ENCODE measurements at places on chromosomes 4 and X.

DNA sequence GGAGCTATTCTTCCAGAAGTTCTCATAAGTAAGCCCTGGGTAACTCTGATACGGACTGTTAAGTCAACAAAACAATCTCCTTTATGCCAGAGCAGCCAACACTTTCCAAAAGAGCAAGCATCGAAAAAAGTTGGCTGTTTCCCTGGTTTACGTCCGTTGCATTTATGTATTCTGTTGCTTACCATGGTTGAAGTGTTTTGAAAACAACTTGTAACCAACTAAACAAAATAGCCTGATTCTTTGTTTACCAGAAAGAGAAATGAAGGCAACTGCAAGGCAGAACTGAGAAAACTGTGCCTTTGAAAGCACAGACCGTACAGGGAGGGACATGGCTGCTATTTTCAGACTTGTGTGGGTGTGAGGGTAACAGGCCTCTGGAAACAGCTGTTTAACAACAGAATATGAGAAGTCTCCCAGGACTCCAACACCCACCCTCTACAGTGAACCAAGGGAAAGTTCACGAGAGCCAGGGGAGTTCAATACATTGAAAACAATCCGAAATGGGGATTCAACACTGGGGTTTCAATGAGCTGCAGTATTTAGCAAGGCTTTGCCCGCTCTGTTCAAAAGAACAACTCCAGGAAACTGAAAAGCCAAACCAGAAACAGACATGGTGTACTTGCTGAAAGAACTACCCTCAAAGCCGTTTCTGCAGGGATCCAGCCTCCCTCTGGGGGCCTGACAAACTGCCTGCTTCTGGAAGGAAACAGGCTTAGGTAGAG lies 95.8 kb upstream of the EGFL6 start:
- no peak for DNase-seq

DNA sequence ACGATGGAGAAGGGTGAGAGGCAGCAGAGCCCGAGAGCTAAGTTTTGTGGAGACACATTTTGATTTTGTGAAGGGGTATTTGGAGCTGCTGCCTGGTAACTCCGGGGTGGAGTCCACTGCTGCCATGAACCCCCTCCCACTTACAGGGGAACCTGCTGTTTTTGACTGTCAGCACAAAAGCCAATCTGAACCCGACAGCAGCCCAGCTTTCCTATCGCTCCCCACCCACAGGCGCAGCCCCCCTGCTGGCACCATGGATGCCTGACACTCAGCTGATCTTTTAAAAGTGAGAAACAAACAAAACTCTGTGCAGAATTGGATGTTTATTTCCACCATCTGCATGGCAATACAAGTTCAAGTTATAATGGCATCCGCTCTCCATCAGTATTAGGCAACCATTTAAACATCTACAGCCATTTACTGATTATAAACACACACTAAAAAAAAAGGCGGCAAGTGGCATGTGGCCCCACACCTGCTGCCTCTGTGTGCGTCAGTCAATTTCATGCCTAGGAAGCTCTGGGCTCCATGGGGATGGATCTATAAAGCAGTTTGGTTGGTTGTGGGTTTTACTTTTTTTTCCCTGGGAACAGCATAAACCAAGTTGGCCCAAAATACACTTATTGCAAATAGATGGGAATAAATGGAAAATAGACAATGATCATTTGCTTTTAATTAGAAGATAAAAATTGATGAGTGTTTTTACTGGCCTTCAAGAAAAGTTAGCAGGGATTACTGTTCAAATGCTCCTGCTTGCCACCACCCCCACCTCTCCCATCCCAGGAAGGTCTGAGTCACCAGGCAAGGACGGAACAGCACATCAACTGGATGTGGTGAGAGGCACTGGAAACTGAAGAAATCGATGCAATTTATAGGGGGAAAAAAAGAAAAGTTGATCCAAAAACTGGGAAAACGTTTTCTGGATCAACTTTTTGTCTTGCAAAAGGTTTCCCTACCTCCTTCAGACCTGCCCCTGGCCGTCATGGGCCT lies 46.0 kb downstream of the SEPSECS start:
- no peak for DNase-seq

GRCh38 chr4:145956288-145956890 lies 17.8 kb upstream of the ZNF827 start:
- DNase-seq = no peak

- DNase-seq = no peak
Measured at GRCh38 chrX:140724736-140725135, 15.2 kb downstream of the LINC00632 start.

DNA sequence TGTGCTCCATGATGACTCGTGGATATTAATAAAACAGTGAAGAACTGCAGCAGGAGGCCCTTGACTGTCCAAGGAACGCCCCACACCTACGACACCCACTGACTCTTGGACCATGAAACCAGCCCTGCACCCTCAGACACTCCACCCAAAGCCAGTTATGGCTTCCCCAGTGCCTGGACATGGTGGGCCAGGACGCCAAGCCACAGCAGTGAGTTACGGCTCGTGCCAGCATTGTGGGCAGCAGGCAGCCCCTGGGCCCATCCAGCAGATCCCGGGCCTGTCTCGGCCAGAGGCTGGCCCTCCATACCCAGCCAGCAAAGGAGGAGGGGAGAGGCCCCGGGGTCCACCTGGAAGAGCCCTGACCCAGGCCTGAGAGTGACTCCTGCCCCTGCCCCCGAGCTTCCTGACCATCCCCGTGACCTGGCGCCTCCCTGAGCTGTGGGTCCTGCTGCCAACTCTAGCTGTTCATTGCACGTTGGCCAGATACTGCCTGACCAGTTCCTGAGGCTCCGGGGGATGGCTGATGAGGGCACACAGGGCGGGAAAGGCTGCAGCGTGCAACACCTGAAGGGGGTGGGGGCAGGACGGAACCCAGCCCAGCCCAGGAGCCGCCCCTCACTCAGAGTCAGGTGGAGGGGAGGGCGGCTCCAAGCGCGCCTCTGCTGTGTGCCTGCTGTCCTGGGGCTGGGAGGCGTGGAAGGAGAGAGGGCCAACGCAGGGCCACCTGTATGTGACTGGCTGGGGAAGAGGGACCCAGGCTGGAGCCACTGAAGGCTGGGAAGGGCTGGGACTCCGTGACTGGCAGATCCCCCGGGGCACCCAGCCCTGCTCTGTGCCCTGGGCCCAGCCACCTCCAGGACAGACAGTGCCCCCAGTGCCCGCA lies 739 bp downstream of the SLC49A3 start:
- DNase-seq = no peak

- no peak for DNase-seq
Measured at GRCh38 chr4:15598644-15599043, 56.5 kb downstream of the FBXL5 start.

- no peak for DNase-seq
Measured at GRCh38 chr4:124282301-124282898, 430.1 kb downstream of the ANKRD50 start.

GRCh38 chr4:22712529-22712928 lies 19.8 kb downstream of the GBA3 start:
- DNase-seq = no peak

DNA sequence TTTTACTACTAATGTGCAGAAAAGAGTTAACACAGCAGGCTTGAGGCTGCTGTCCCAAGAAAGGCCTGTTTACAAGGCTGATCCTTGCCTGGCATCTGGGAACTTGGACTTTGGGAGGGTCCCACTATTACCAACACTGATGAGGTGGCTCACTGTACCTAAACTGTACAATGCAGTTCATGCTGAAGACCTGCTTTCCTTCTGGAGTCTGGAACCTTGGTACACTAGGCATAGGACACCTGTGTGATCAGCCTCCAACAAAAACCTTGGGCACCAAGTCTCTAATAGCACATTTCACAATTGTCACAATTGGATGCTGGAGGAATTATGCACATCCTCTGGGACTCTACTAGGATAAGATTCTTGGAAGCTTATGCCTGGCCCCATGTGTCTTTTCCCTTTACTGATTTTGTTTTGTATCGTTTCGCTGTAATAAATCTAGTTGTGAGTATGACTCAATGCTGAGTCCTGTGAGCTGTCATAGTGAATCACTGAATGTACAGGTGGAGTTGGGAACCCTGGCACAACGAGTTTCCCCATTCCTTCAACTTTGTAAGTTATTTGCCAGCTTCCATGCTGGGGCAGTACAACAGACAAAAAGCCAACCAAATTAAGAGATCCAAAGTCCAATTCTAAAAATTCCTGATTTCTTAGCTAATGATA lies 45.9 kb downstream of the TEC start:
- no peak for DNase-seq

GRCh38 chr4:155010376-155010775 lies 198.1 kb upstream of the NPY2R start:
- DNase-seq = no peak

DNA sequence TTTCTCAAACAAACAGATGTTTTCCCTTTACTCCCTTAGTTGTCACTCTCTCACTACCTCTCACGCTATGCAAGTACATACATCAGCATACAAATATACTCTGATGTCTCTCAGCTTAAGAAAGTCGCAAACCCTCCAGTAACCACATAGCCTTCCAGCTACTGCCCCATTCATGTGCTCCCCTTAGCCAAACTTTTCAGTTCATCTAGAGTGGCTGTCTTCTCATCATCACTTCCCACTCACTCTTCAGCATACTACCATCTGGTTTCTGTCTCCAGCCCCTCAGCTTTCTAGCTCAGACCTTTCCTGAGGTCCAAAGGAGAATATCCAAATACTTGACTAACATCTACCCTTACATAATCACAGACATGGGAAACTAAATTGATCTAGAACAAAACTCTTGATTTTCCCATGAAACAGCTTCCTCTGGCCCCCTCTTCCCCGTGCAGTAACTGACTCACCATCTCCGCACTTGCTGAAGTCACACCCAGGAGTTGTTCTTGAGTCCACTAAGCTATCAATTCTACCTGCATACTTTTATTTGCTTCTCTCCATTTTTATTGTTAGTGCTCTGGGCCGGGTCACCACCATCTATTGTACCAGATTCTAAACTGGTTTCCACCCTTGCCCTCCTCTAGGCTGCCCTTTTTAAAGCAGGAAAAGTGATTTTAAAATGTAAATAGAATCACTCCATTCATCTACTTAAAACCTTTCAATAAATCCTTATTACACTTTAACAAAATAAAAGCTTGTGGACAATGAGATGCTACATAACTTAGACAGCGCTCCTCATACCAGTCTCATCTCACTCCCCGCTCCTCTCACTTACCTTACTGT lies 57.2 kb downstream of the CASP6 start:
- DNase-seq = no peak

GRCh38 chrX:65751519-65751918 lies 84.1 kb downstream of the MSN start:
- DNase-seq = no peak

- no peak for DNase-seq
Measured at GRCh38 chrX:140342410-140342809, 162.5 kb downstream of the SOX3 start.

DNA sequence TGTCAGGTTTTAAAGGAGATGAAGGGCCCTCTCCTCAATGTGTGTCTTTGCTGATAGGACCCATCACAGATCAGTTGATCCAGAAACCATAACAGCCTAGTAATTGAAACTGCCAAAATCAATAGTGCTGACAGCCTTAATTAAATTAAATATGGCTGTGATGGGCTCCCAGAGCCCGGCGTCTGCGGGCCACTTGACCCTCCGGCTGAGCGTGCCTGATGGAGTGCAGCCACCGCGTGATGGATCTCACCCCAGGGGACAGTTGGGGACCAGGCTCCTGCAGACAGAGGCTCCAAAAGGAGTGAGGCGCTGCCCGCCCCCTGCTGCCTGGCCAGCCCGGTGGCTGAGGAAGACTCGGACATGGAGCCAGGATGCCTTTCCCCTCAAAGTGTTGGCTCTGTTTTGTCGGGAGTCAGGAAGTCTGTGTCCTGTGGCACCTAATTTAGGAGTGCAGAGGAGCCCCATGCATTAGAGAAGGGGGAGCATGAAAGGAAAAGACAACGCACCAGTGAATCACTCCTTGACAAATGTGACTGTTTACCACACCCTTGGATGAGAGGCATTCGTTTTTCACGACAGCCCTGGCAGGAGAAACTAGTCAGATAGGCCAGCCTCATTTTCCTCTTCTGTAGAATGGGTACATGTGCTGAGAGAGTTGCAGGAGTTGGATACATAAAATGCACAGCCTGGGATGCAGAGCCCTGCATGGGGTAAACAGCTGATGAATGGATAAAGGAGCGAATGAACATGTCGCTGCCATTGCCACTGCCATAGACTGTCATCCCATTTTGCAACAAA lies 40.9 kb upstream of the MSX1 start:
- DNase-seq = no peak

DNA sequence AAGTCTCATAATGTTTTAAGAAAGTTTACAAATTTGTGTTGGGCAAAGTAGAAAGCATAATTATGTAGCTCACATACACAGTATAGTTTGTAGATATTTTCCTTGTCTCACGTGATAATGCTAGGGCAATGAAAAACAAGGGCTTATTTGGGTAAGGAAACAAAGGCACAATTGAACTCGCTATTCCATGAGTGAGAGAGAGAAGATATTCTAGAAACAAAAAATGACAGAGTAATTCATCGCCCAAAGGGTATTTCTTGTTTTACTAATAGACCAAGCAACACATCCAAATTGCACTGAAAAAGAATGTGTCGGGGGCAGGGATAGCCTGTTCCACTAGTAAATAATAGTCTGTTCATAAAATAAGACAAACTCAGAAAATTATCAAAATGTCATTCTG lies 3.6 kb upstream of the ASB11 start:
- no peak for DNase-seq

DNA sequence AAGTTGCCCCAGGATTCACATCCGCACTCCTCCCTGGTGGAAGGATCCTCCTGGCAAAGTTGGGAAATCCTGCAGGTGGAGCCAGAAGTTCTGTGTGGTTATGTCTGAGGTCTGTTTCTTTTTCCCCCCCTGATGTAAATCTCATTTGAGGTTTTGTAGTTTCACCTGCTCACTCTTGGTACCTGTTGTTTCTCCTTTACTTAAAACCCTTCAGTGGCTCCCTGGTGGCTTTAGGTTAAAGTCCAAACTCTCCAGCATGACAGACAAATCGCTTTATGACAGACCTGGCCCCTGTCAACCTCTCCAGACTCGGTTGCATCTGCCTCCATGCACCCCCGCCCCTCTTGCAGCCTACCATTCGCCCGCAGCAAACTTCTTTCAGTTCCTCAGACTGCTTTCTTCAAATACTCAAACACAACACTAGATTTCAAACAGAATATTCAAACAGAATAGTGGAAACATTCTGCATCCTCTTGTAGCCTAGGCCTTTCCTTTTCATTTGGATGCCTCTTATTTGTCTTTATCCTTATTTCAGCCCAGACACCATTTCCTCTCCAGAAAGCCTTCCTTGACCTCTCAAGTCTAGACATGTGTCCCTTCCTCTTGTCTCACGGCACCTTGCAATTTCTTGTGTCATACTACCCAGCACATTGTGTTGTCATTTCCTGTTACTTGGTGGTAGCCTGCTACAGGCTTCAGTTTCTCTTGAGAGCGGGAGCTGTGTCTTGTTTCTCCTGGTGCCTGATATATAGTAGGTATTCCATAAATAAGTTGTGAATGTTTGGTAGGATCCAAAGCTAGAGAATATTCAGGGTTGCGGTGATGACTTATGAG lies 24.8 kb downstream of the IL13RA1 start:
- DNase-seq = no peak

GRCh38 chrX:144006811-144007210 lies 122.9 kb downstream of the UBE2NL start:
- DNase-seq = no peak

Measured in stimulated activated CD8-positive, alpha-beta memory T cell treated with anti-CD3 and anti-CD28 coated beads, Interleukin-7, amount 100 ng/mL, for 1 hour (primary cell).